CD4-positive, CD25-positive, alpha-beta regulatory T cell (primary cell): ENCODE measurements at places on chromosomes 16 and 17. TPM values are rescaled to one million over a fixed set of nuclear protein-coding genes. Genes with fewer than 3 reads are reported as not detected.

The SERPINF2 gene
- polyA plus RNA-seq = not detected

The TNP2 gene
- polyA plus RNA-seq = not detected

DNA sequence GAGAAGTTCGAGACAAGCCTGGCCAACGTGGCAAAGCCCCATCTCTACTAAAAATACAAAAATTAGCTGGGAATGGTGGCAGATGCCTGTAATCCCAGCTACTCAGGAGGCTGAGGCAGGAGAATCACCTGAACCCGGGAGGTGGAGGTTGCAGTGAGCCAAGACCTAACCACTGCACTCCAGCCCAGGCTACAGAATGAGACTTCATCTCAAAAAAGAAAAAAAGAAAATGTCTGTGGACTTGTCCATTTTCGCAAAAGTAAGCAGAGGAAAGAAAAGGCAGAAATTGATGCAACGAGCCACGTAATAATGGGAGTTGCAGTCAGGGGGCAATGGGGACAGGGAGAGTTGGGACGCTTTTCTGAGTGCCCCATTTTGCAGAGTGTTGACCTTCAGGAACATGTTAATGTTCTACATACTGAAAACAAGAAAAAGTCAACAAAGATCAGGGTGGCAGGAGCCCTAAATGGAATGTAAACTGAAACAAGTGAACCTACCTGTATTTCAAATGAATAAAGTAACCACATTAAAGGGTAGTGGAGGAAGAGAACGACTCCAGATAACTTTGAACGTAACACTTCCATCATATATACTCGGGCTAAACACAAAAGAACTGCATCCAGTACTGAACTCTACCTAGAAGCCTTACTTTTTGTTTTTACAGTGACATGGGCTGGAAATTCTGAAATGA, 76.4 kb downstream of the CNGB1 start:
- H3K4me1 ChIP-seq = no peaks in the 10 kb centered on the region
- no peak overlapping the region for H3K27ac ChIP-seq
- no peak for DNase-seq
- peaks cover 4% of the 10 kb centered on the region for H3K27me3 ChIP-seq

The GRIN2C gene
- polyA plus RNA-seq = not detected

DNA sequence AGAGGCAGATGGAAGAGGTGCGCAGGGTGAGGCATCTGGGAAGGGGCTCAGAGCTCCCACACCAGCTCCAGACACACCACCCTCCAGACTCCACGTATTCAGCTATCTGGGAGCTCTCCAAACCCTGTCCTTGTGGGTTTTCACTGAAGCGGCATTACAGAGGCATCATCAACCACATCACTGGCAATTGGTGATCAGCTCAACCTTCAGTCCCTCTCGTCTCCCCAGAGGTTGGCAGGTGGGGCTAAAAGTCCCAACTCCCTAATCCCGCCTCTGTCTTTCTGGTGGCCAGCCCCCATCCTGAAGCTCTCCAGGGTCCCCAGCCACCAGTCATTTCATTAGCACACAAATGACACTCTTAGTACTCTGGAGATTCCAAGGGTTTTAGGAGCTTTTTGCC, 123.9 kb downstream of the KCNJ12 start:
- no peak for DNase-seq
- H3K36me3 ChIP-seq = no peaks in the 10 kb centered on the region
- no peak overlapping the region for H3K4me3 ChIP-seq
- H3K4me1 ChIP-seq = no peaks in the 10 kb centered on the region
- H3K27me3 ChIP-seq = peaks cover 4% of the 10 kb centered on the region

DNA sequence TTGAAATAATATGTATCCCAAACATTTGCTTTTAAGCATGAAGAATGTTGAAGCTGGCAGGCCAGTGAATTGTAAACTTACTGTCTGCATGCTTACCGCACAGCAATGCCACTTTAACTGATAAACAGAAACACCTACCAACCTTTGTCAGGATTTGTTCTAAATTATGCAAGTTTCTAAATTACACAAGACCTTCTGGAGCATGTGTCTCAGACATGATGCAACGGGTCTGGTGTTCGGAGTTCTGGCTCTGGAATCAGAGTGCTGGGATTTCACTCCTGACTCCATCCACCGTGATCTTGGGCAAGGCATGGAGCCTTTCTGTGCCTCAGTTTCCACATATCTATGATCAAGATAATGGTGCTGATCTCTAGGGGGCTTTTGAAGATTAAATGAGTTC, 111.2 kb downstream of the CCT6B start:
- no peaks in the 10 kb centered on the region for H3K36me3 ChIP-seq
- H3K27me3 ChIP-seq = no peaks in the 10 kb centered on the region
- no peak for DNase-seq
- no peak overlapping the region for H3K4me3 ChIP-seq

- H3K4me1 ChIP-seq = no peaks in the 10 kb centered on the region
- H3K36me3 ChIP-seq = peaks cover 3% of the 10 kb centered on the region
- DNase-seq = no peak
- H3K27ac ChIP-seq = no peak overlapping the region
Observed at GRCh38 chr17:58300336-58300735, 19.6 kb upstream of the MPO start.

- no peaks in the 10 kb centered on the region for H3K36me3 ChIP-seq
- no peak overlapping the region for H3K27ac ChIP-seq
- H3K27me3 ChIP-seq = no peaks in the 10 kb centered on the region
- no peak for DNase-seq
- H3K4me3 ChIP-seq = no peak overlapping the region
Observed at GRCh38 chr16:24906199-24906808, 60.5 kb downstream of the SLC5A11 start.

GRCh38 chr17:75307957-75308731, 18.9 kb upstream of the SLC25A19 start:
- H3K36me3 ChIP-seq = no peaks in the 10 kb centered on the region
- H3K27me3 ChIP-seq = no peaks in the 10 kb centered on the region
- H3K27ac ChIP-seq = no peak overlapping the region
- no peak for DNase-seq

The LPO gene
- polyA plus RNA-seq = not detected

GRCh38 chr17:53058031-53058430, 764.7 kb upstream of the KIF2B start:
- H3K27me3 ChIP-seq = no peaks in the 10 kb centered on the region
- no peaks in the 10 kb centered on the region for H3K36me3 ChIP-seq

GRCh38 chr17:31744511-31744951, 114.5 kb downstream of the COPRS start:
- H3K27ac ChIP-seq = no peak overlapping the region
- no peak overlapping the region for H3K4me3 ChIP-seq
- H3K27me3 ChIP-seq = peaks cover 12% of the 10 kb centered on the region
- H3K4me1 ChIP-seq = no peaks in the 10 kb centered on the region

The CCL8 gene
- not detected for polyA plus RNA-seq

DNA sequence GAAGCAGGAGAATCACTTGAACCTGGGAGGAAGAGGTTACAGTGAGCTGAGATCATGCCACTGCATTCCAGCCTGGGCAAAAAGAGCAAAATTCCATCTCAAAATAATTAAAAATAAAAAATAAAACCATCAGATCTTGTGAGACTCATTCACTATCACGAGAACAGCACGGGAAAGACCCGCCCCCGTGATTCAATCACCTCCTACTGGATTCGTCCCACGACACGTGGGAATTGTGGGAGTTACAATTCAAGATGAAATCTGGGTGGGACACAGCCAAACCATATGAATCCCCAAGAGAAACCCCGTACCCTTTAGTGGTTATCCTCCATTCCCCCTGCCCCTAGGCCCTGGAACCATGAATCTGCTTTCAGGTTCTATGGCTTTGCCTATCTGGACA, 15.4 kb upstream of the MGAT5B start:
- no peaks in the 10 kb centered on the region for H3K4me1 ChIP-seq
- no peak for DNase-seq
- no peaks in the 10 kb centered on the region for H3K36me3 ChIP-seq
- H3K27me3 ChIP-seq = no peaks in the 10 kb centered on the region
- H3K27ac ChIP-seq = no peak overlapping the region
